ENCODE measurements at places on chromosomes 6 and 20. TPM values are rescaled to one million over a fixed set of nuclear protein-coding genes. Genes with fewer than 3 reads are reported as not detected.

ADGB gene
- 3.1 TPM for total RNA-seq

CYP39A1 gene
- 18.6 TPM for total RNA-seq

LAMP5 gene
- total RNA-seq, result 34.1 TPM

BCAS1 gene
- total RNA-seq, result 6.1 TPM

C20orf141 gene
- total RNA-seq, result not detected

LY6G6D gene
- not detected for total RNA-seq

CALHM6 gene
- 2.5 TPM for total RNA-seq

NMBR gene
- 0.71 TPM for total RNA-seq

FILIP1 gene
- 16.8 TPM for total RNA-seq

WFDC10B gene
- not detected for total RNA-seq
